ENCODE measurements at places on chromosomes 12 and 14.

GRCh38 chr14:88002421-88003075, 2.4 kb upstream of the GPR65 start:
- DNase-seq: no peak

DNA sequence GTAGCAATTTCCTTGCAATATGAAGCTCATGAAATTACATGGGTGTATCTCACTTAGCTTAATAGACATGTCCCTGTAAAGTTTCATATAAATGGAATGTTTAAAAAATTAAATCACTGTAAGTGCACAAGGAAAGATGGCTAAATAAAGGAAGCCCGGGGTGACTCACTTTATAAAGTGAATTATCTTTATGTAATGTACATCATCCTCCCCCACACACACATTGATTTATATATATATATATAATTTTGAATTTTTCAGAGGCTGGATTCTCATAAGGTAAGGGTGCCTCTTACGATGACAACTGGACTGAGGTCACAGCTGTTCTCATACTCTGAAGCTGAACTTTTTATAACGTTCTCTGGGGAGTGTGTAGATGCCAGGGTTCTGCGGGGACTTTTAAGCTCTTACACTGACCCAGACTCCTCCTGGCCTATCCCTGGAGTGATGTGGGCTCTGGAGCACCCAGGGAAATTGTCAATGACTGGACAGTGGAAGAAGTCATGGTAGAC, 108.7 kb upstream of the HIF1A start:
- no peak for DNase-seq

GRCh38 chr12:40618636-40619035, 73.6 kb upstream of the CNTN1 start:
- no peak for DNase-seq

- DNase-seq: no peak
Measured at GRCh38 chr12:93125126-93125525, 196.0 kb upstream of the EEA1 start.

DNA sequence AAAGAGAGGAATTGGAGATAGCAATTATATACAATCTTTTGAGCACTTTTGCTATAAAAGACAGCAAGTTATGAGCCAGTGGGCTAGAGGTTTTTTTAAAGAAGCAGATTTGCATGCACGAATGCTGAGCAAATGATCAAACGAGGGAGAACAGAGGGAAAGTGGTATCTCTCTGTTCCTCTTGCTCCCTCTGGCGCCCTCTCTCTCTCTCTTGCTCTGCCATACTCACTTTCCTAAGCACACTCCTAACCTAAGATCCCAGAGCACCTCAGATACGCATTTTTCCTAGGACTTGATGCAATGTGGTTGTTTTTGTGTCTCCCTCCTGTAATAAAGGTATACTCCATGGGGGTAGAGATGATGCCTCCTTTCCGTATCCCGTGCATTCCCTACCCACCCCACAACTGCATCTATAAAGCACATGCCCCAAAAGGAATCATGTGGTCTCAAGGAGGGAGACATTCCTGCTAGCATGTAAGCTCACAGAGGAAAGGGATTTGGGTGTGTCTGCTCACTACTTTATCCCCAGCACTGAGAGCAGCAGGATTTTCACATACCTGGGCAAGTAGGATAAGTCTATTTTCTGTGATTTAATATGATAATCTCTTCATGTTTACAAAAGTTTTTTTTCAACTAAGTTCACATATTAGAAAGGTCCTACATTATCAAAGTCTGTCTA, 270.2 kb downstream of the SSPN start:
- DNase-seq: no peak

DNA sequence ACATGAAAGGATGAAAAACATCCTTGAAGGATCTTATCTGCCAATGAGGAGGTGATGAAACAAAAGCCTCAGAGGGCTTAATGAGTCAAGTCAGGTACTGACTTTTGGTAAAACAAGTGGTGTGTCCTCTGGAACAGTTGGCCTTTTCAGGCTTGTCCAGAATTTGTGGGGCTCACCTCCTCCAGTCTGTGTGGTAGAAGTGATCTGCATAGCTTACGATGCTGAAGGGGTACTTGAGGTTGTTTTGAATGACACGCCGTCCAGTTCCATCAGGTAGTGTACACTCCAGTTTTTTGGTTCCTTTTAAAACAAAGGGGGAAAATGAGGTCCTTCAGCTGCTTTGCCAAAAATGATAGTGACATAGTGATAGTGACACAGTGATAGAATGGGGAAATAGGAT, 17.0 kb downstream of the RTRAF start:
- no peak for DNase-seq

DNA sequence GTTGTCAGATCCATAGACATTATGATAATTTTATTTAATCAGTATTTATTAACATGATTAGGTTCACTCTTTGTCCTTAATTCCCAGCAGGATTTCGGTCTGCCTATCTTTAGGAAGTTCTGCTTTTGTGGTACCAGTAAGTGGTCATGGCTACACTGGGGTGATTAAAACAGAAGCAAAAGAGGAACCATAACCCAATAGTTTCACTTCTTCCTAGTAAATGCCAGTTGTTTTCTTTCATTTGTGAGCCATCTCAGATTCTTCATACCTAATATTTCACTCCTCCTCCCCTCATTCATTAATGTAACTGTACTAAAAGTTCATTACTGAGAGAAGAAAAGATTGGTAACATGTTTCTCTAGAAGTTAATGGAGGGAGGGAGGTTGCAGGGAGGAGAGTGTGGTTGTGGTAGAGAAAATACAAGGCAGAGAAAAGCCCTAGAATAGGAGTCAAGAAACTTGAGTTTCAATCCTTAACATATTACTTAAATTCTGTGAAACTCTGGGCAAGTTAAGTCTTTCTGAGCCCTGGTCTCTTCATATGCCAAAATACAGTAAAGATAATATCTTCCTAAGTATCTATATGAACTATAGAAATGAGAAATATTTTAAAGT, 101.2 kb downstream of the PEBP1 start:
- no peak for DNase-seq
